ENCODE measurements at places on chromosomes 1 and 21.

DNA sequence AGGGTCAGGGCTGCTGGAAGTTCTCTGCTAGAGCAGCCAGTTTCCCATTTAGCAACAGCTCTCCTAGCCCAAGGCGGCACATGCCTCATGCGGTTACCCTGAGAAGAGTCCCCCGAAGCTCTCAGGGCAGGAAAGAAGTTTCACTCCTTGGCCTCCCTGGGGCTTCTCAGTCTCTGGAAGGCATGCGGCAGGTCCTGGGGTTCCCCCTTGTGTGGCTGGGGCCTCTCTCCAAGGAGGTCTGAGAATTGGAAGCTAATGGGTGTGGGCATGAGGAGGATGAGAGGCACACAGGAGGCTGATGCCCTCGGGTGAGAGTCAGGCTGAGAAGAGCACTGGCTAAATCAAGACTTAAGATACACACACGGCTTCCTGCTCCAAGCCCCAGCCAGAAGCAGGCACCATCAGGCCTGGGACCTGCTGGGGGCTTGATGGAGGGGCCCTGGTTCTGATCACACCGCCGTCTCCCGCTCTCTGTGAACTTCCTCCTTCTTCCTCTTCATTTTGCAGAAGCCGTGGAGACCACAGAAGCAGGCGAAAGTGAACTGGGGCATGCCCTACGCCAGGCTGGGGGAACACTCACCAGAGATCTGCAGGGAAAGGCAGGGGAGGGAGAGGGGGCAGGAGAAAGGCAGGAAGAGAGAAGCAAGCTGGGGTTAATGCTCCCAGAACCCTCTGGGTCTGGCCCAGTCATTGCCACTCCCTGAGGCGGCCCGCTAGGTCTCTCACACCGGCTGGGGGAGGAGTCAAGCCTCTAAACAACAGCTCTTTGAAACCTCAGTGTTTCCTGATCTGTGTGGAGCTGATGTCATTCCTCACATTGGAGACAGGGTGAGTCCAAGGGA is 15.1 kb downstream of the BLACAT1 start:
- DNase-seq = peak; percentile 68

DNA sequence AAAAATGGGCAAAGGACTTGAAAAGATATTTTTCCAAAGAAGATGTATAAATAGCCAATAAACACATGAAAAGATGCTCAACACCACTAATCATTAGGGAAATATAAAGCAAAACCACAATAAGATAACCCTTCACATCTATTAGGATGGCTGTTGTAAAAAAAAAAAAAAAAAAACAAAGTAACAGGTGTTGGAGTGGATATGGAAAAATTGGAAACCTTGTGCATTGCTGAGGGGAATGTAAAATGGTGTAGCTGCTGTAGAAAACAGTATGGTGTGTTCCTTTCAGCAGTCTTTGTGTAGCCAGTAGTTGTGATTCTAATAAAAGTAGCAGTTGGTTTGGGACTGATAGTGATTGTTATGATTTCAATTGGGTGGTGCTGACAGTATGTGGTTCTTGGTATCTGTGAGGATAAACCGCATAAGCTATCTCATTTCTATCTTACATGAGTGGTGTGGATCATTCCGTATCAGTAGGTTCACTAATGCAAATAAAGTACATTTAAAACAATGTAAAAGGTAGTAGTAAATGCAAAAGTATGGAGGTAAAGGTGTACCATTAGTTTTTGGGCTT is 19.9 kb downstream of the MAN1A2 start:
- no peak for DNase-seq

- DNase-seq = no peak
These were observed 59.1 kb upstream of the TRAPPC10 start for GRCh38 chr21:43953021-43953420.

- no peak for DNase-seq
These were observed 43.4 kb downstream of the LRP8 start for GRCh38 chr1:53284224-53285020.

GRCh38 chr1:66436378-66437135 is 97.4 kb upstream of the SGIP1 start:
- peak; percentile 46 for DNase-seq

- no peak for DNase-seq
These were observed 61.8 kb downstream of the ITPKB start for GRCh38 chr1:226677027-226678020.

DNA sequence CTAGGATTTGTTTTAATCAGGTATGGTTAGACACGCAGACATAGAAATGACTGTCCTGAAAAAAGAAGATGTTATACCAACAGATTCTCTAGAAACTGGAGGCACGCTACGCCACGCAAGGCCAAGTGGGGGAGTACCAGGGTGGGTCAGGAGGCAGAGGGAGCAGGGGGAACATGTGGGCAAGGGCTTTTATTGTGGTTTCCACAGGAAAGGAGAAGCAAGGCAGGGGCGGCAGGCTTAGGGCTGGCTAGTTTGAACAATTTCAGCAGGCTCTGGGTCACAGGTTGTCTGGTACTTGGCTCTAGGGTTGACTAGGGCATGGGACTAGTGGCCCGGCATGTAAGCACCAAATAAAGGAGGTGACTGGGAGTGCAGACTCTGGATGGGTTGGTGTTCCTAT is 7.2 kb downstream of the MTARC2 start:
- no peak for DNase-seq
